MV-4-11 (cell line): ENCODE measurements at places on chromosomes 13 and 19.

DNA sequence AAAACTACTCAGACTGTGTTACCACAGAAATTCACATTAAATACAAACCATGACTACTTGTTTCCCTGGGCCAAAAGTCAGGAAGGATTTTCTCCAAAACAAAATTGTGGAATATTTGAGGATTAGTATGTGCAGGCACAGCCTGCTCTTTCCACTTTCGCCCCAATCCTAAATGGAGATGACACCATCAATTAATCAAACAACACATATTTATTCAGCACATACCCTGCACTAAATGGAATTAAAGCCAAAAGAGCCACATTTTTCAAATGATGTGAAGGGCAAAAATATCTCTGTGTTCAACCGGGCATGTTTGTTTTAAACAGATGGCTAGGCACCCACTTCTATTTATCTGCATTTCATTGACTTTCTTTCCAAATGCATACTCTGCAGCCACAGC lies 523.1 kb downstream of the DCT start:
- no peak for DNase-seq

GRCh38 chr13:34308725-34309124 lies 490.8 kb downstream of the RFC3 start:
- no peak for DNase-seq

DNA sequence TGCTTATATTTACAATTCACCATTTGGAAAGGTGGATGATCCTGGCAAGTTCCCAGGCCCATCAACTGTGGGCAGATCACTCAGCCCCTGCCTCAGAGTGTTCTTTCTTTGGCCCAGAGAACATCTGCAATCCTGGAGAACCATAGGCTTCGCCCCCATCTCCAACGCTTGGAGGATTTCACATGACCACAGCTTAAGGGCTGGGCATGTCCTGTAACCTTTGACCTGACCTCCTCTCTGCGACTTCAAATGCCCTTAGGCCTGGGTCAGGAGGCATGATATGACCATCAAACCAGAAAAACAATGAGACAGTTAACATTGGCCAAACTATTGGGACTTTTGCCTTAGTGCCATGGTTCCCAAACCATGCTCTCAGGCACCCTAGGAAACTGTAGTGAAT lies 7.2 kb upstream of the MBNL2 start:
- DNase-seq = no peak

DNA sequence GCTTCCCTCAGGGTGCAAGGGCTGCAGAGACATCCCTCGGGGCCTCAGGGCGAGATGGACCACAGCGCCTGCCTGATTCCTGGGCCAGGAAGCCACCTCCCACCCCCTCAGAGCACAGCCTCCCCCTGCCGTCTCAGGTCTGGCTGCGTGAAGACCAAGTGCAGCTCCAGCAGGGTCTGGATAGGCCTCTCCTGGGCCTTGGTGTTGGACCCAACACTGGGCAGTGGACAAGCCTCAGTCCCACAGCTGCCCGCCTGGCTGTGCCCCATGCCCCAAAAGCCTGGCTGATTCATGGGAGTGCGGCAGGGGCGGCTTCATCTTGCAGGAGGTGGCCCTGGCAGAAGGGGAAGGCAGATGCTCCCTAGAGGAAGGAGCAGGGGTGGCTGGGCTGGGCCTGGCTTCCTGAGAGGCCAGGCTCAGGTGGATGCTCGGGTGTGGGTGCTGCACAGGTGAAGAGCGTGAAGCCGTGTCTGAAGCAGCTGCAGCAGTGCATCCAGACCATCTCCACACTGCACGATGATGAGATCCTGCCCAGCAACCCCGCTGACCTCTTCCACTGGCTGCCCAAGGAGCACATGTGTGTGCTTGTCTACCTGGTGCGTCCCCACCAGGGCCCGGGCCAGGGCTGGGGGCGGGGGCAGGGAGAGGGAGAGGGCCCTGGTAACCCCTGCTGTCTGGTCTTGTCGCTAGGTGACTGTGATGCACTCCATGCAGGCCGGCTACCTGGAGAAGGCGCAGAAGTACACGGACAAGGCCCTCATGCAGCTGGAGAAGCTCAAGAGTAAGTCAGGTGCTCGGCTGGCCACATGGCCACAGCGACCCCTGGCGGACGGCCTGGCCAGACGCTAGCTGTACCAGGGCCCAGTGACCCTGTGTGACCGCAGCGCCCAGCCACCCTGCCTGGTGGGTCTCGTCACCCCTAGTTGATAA lies 21.7 kb downstream of the MAU2 start:
- DNase-seq = peak; percentile 20

DNA sequence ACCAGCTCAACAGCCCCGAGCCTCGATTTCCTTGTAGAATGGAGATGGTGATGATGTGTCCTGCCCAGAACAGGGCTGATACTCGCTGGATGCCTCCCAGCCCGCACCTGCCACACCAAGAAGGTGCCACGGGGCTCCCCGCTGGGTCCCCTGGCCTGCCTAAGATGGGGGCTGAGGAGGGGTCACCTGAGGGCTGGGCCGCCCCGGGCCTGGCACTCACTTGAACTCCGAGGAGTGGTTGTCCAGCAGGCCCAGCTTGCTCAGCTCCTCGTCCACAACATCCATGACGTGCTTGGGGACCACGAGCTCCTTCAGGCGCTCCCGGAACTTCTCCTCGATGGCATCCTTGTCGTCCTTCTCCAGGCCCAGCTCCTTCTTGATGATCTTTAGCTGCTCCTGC lies 14.4 kb downstream of the LONP1 start:
- DNase-seq = no peak

DNA sequence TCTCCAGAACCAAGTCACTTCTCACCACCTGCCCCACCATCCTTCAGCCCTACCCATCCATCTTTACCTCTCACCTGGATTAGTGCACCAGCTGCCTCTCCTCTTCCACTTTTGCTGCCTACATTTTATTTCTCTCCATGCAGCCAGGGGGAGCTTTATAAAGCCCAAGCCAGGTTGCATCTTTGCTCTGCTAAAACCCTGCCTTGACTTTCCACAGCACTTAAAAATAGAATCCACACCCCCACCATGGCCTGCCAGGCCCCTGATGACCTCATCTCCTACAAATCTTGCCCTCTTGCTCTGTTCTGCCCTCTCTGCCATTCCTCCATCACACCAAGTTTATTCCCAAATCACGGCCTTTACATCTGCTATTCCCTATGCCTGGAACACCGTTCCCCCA lies 1.8 kb downstream of the HOOK2 start:
- peak; percentile 56 for DNase-seq

- DNase-seq = no peak
Measured at GRCh38 chr13:94658926-94659597, 53.3 kb downstream of the SOX21 start.

- DNase-seq = no peak
Measured at GRCh38 chr19:8573316-8573715, 3.9 kb downstream of the MYO1F start.

- DNase-seq = peak; percentile 43
Measured at GRCh38 chr19:54707962-54708361, 16.3 kb upstream of the KIR3DL3 start.

GRCh38 chr19:10478476-10478875 lies 24.7 kb downstream of the KEAP1 start:
- DNase-seq = no peak

- DNase-seq = peak; percentile 80
Measured at GRCh38 chr13:85287528-85287927, 511.7 kb downstream of the SLITRK6 start.

DNA sequence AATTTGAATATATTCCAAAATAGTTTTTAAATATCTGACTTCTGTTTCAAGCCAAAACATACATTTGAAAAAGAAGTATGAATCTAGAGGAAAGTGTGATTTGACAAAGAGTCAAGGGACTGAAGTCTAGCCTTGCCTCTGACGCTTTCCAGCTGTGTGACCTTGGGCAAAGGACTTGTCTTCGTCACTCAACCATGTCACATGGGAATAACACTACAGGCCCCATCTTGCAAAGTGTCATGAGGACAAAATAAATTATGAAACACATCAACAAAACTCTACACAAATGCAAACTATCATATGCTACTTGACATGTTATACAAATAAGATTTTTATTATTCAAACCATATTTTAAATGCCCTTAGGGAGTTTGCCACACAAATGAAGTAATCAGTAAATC lies 73.0 kb downstream of the CYSLTR2 start:
- DNase-seq = no peak

- no peak for DNase-seq
Measured at GRCh38 chr13:28250542-28250941, 112.2 kb downstream of the PAN3 start.

DNA sequence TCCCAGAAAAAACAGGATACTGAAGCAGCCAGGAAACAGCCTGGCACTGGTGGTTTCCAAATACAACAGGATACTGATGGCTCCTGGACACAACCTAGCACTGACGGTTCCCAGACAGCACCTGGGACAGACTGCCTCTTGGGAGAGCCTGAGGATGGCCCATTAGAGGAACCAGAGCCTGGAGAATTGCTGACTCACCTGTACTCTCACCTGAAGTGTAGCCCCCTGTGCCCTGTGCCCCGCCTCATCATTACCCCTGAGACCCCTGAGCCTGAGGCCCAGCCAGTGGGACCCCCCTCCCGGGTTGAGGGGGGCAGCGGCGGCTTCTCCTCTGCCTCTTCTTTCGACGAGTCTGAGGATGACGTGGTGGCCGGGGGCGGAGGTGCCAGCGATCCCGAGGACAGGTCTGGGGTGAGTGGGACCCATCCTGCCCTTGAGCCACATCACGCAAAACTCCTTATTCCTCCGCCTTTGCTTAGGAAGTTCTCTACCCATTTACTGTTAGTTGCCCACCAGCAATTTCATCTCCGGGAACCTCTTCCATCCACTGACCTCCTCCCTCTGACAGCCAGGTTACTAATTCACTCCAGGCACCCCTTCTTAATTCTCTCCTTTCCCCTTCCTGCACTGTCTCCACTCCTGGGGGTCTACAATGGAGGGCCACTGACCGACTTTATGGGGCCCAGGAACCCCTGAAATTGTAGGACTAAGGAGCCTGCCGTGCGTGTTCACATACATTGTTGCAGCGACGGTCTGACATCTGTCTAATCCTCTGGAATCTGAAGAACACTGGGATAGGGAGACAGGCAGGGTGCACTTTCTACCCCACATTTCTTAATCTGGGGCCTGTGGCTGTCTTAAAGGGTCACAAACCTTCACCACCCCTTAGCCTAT lies 1.2 kb downstream of the ITPKC start:
- DNase-seq = no peak

DNA sequence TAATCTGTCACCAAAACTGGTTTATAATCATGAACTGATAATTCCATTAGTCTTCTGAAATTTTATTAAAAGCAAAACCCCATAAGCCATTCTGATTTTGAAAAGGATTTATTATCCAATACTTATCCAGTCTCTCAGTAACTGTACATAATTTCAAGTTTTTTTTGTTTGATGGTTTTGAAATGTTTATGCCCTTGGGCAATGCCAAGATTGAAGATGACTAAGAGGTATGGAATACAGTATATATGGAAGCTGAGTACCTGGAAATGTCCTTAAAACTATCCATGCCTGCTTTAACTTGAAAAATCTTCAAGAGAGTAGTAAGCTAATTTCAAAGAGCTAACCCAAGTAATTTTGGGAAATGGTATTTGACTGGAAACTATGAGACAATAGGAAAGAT lies 1.8 kb upstream of the NEK5 start:
- DNase-seq = no peak

- no peak for DNase-seq
Measured at GRCh38 chr13:59461411-59461810, 702.3 kb downstream of the DIAPH3 start.

- DNase-seq = no peak
Measured at GRCh38 chr13:108082481-108082880, 132.9 kb downstream of the LIG4 start.

DNA sequence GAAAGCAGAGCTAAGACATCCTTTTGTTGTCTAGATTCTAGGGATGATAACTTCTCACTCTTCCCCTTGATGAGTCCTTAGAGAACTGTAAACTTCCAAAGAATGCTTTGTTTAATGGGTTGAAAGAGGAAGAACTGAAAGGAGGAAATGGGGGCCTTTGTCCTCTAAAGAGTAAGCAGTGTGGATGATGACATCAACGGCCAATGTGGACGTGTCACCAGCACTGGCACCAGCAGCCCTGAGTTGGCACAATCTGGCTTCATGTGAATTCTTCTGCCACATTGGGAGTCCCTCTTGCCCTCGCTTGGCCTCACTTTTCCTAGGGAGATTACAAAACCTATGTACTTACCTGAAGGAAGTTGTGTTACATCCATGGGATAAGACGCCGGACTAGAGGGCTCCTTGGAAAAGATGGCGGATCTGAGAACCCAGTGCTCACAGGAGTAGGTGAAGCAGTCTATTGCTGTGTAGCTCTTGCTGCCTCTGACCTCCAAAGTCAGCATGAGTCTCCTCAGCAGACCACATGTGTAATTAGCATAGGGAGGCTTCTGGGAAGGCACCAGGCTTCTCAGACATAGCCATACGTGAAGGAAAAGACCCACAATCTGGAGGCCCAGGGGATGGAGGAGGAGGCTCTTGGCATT lies 62.8 kb downstream of the RGCC start:
- peak; percentile 87 for DNase-seq

DNA sequence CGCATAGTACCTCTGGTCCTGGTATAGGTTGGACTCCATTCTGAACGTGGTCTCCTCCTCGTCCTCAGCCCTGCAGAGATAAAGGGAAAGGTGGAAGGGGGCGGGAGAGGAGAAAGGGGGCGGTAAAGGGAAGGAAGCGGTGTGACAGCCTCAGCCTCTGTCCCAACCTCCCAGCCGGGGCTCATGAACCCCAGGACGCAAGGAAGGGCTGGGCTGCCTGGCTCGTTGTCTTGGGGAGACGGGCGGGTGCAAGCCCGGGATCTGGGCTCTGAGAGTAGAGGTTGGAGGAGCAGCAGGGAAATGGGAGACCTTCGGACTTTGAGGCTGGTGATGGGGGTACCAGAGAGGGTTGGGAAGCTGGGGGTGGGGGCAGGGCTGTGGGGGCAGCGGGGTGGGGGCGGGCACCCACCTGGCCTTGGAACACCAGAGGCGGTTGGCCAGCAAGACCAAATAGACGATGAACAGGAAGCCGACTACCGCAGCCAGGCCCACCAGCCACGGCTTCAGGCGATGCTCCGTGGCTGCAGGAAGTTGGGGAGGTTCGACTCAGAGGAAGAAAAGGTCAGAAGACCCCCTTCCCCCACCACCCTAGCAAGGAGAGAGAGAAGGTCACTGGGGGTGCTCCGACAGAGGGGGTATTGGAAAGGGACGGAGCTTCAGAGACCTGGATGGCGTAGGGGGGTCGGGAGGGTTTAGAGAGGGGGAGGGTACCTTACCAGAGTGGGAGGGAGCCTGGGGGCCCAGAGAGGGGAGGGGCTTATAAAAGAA lies 1.7 kb downstream of the SMIM24 start:
- no peak for DNase-seq
